Stimulated activated CD8-positive, alpha-beta memory T cell treated with anti-CD3 and anti-CD28 coated beads, Interleukin-15, amount 100 ng/mL, for 1 hour (primary cell): ENCODE measurements at places on chromosomes 7 and 10.

DNA sequence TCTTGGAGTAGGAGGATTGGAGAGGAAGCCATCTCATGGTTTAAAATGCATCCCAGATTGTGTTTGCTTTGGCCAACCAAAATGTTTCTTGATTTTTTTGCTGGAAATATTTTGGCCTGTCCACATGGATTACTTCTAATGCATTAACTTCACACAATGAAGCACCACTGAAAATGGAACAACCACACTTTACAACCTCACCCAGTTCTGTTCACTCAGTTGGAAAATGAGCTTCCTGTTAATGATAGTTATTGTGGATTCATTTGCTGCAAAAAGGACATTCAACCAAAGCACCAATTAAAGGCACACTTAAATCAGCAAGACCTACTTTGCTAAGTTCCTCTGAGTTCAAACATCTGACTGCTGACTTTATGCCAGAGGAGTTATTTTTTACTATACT is 11.3 kb upstream of the A1CF start:
- DNase-seq = no peak

GRCh38 chr7:88458946-88459345 is 152.3 kb upstream of the STEAP4 start:
- no peak for DNase-seq

- no peak for DNase-seq
Observed at GRCh38 chr10:9878383-9878782, 1139.3 kb upstream of the CELF2 start.

DNA sequence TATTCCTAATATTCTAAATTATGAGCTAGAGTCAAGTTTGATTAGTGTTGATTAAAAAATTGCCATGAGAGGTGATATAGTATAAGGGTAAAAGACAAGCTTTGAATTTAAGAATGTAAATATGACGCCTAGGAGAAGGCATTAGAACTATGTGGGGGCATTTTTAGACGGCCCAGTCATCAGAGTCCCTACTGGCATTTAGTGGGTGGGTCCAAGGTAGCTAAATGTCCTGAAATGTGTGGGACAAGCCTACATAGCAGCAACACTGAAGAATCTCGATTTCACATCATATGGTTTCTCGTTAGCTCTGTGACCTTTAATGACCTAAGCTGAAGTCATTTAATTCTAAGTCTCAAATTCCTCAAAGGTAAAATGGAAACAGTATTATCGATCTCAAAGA is 133.5 kb downstream of the SGMS1 start:
- no peak for DNase-seq

GRCh38 chr10:112875476-112876267 is 74.4 kb upstream of the TCF7L2 start:
- DNase-seq = no peak

- DNase-seq = no peak
Observed at GRCh38 chr7:106126170-106126938, 14.2 kb upstream of the SYPL1 start.

DNA sequence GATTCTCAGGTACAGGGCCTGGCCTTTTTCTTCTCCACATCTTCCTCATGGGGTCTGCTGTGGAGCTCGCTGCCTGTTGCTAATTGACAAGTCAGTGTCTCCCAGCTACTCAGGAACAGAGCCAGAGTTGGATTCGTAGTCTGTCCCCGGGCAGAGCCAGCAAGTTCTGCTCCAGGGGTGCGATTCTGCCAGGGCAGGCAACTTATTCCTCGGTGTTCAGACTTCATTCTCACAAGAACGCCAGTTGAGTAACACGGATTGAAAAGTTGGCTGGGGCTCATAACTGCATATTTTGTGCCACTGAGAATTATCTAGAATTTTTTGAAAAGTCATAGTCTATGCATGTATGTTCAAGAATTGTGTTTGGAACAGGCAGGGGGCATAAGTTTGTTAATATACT is 336.7 kb upstream of the NPVF start:
- no peak for DNase-seq

- DNase-seq = no peak
Observed at GRCh38 chr10:96703358-96703757, 17.0 kb downstream of the PIK3AP1 start.

DNA sequence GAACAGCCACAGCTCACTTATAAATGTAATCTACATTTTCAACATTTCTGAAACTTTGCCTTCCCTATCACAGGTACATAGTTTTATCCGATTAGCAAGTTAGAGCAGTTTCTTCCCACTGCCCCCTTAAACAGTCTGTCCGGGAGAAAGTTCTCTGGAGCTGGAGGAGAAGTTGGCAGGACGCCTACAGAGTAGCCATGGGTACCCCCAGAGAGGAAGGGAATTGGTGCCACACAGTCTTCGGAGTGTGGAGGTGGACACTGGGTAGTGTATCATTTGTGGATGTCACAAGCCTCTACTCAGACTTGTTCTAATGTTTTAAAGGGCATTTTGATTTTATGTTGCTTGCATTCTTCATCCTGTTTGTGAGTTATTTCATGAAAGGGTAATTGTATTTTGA is 39.0 kb downstream of the TAF3 start:
- DNase-seq = no peak
